ENCODE measurements at places on chromosomes 7 and 10. TPM values are rescaled to one million over a fixed set of nuclear protein-coding genes. Genes with fewer than 3 reads are reported as not detected.

The THSD7A gene
- total RNA-seq = 1.4 TPM

The LEP gene
- not detected for total RNA-seq

The ABCB8 gene
- total RNA-seq = 44.5 TPM

The CYCS gene
- total RNA-seq = 226 TPM

The GALNT11 gene
- total RNA-seq = 21.3 TPM

The FGFBP3 gene
- total RNA-seq = 2.6 TPM

The AGR2 gene
- total RNA-seq = 133 TPM

The PAX2 gene
- 0.22 TPM for total RNA-seq

The ZPBP gene
- not detected for total RNA-seq

The HMX2 gene
- total RNA-seq = not detected

The OR6B1 gene
- not detected for total RNA-seq

The STOX1 gene
- 0.73 TPM for total RNA-seq

The CABCOCO1 gene
- total RNA-seq = 0.46 TPM

The NPTX2 gene
- 0.12 TPM for total RNA-seq

The ATAD1 gene
- total RNA-seq = 41.7 TPM

The UTF1 gene
- total RNA-seq = not detected

The NOS3 gene
- total RNA-seq = 0.58 TPM

The SCRN1 gene
- total RNA-seq = 55.4 TPM

The ARL4A gene
- 57.5 TPM for total RNA-seq

The TMEM196 gene
- not detected for total RNA-seq

The SYT15 gene
- 3.0 TPM for total RNA-seq

The CPA4 gene
- total RNA-seq = 3.6 TPM

The HYCC1 gene
- total RNA-seq = 27.7 TPM

The ABCC2 gene
- total RNA-seq = 103 TPM

The SPDYE6 gene
- total RNA-seq = not detected

The PNLIPRP1 gene
- not detected for total RNA-seq

The GIMAP5 gene
- total RNA-seq = not detected

The PTN gene
- not detected for total RNA-seq

The PNLIPRP3 gene
- total RNA-seq = 0.03 TPM

The PLPP4 gene
- 0.11 TPM for total RNA-seq

The CDHR3 gene
- 4.1 TPM for total RNA-seq

The ANKRD1 gene
- 52.3 TPM for total RNA-seq

The C10orf62 gene
- 0.08 TPM for total RNA-seq

The TSPAN14 gene
- 129 TPM for total RNA-seq

All from A549 treated with AZD2906 at 1 μM for 4 hours (cell line).